Stimulated activated CD8-positive, alpha-beta memory T cell treated with anti-CD3 and anti-CD28 coated beads, Interleukin-15, amount 100 ng/mL, for 24 hours (primary cell): ENCODE measurements at places on chromosomes 5 and 9.

- no peak for DNase-seq
Observed at GRCh38 chr5:86617309-86617755, 409 bp upstream of the COX7C start.

DNA sequence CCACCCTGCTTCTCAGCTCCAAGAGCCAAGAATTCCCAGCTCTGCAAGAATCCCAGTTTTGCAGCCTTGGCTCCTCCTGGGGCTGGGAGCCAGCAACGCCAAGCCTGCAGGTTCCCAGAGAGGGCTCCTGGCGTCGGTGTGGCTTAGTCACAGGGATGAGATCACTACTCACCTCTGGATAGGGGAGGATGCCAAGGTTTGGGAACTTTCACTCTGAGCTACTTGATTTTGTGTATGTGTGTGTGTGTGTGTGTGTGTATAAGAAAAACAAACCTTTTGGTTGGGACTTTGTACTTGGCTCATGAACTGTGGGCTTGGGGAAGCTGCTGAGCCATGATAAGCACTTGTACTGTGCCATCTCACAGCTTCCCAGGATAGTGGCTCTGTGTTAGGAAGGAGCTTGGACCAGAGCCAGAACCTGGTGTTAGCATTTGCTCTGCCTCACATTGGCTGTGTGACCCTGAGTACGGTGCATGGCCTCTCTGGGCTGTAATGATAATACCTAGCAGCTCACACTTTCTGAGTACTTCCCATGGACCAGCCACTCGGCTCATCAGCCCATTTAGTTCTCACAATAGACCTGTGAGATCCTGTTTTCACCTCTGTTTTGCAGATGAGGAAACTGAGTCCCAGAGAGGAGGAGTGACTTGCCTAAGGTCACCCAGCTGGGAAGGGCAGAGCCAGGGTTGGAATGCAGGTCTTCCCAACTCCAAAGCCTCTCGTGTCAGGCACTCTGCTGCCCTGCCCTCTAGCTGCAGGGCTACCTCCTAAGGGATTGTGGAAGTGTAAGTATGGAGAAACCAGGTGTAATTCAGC, 41.4 kb upstream of the DAB2IP start:
- no peak for DNase-seq

- no peak for DNase-seq
Observed at GRCh38 chr9:1051584-1052275, 1.6 kb downstream of the DMRT2 start.

- DNase-seq: no peak
Observed at GRCh38 chr5:56585999-56586691, 229.2 kb upstream of the MAP3K1 start.

GRCh38 chr5:128441165-128441564, 96.9 kb downstream of the FBN2 start:
- no peak for DNase-seq

- DNase-seq: no peak
Observed at GRCh38 chr9:134978272-134978671, 60.6 kb upstream of the FCN1 start.

GRCh38 chr9:135920973-135921585, 13.7 kb upstream of the CAMSAP1 start:
- no peak for DNase-seq

GRCh38 chr9:135083831-135084230, 3.6 kb upstream of the OLFM1 start:
- DNase-seq: no peak

GRCh38 chr9:99403371-99403770, 181.3 kb downstream of the SEC61B start:
- no peak for DNase-seq

- DNase-seq: no peak
Observed at GRCh38 chr5:149141957-149142851, 911 bp downstream of the ABLIM3 start.

DNA sequence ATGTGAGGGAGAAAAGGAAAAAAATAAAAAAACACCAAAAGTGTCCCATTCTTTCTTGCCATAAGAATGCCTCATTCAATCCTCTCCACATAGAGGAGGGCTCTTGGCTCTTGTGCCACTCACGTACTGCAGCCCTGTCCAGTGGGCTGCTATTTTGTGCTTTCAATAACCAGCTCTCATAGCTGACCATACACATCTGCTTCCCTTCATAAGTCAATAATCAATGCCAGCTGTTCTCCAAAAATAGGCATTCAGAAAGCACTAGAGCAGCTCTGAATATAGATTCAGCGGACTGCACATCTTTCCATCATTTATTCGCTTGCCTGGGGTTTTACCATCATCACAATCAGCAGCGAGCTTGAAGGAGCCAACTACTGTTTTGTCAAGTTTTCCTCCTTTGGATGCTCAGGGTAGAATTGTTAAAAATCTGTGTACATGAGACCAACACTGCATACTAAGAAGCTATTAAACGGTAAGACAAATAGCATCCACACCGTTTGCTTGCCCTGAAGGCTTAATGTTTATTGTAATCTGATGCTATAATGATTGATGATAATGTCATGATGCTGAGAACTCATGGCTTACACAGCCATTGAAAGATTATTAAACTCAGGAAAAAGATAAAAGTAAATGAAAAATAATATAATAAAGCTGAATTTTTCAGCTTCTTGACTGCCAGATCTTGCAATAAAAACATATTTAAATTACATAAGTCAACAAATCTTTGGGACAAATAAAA, 80.0 kb downstream of the OXCT1 start:
- no peak for DNase-seq
